ENCODE measurements at places on chromosomes 1 and 21. TPM values are rescaled to one million over a fixed set of nuclear protein-coding genes. Genes with fewer than 3 reads are reported as not detected.

The B3GALT2 gene
- polyA plus RNA-seq: not detected

The LAMC1 gene
- not detected for polyA plus RNA-seq

The TMEM52 gene
- polyA plus RNA-seq: 17.2 TPM

The CASP9 gene
- polyA plus RNA-seq: 30.9 TPM

The AADACL3 gene
- not detected for polyA plus RNA-seq

The SH2D1B gene
- polyA plus RNA-seq: 12.3 TPM

The TRIM45 gene
- polyA plus RNA-seq: 5.1 TPM

The S100A8 gene
- not detected for polyA plus RNA-seq

The TTLL7 gene
- polyA plus RNA-seq: 0.80 TPM

The DDAH1 gene
- not detected for polyA plus RNA-seq

The IRF6 gene
- 0.11 TPM for polyA plus RNA-seq

The NEK2 gene
- polyA plus RNA-seq: 66.4 TPM

The NFASC gene
- polyA plus RNA-seq: not detected

The MR1 gene
- polyA plus RNA-seq: 11.9 TPM

The SPATA46 gene
- polyA plus RNA-seq: not detected

The NBPF6 gene
- polyA plus RNA-seq: 4.9 TPM

The SLC26A9 gene
- polyA plus RNA-seq: not detected

The IFNAR1 gene
- 11.0 TPM for polyA plus RNA-seq

The HOOK1 gene
- not detected for polyA plus RNA-seq

The TMEM82 gene
- polyA plus RNA-seq: not detected

The S100A9 gene
- polyA plus RNA-seq: not detected

The BRDT gene
- not detected for polyA plus RNA-seq

The SLC16A4 gene
- polyA plus RNA-seq: 0.34 TPM

The CD1D gene
- not detected for polyA plus RNA-seq

The LCE1F gene
- polyA plus RNA-seq: not detected

The IL20 gene
- not detected for polyA plus RNA-seq

The AKR7A3 gene
- polyA plus RNA-seq: 0.74 TPM

The CLIC6 gene
- not detected for polyA plus RNA-seq

The FCGR1A gene
- polyA plus RNA-seq: 0.46 TPM

The KIF26B gene
- not detected for polyA plus RNA-seq

The NCF2 gene
- polyA plus RNA-seq: 0.15 TPM

The CRYBG2 gene
- 8.1 TPM for polyA plus RNA-seq

The MOV10 gene
- 72.0 TPM for polyA plus RNA-seq

The F13B gene
- not detected for polyA plus RNA-seq

The SUSD4 gene
- polyA plus RNA-seq: 0.16 TPM

The PCBP3 gene
- polyA plus RNA-seq: not detected

The RHBDL2 gene
- polyA plus RNA-seq: not detected

The DIRAS3 gene
- 56.8 TPM for polyA plus RNA-seq

The TFF2 gene
- not detected for polyA plus RNA-seq

The LCE3E gene
- polyA plus RNA-seq: not detected

The MAP3K7CL gene
- polyA plus RNA-seq: not detected

Measured in K562 (cell line).